ENCODE measurements at places on chromosomes 5 and 9. TPM values are rescaled to one million over a fixed set of nuclear protein-coding genes. Genes with fewer than 3 reads are reported as not detected.

Gene BTNL9
- 4.8 TPM for polyA plus RNA-seq

Gene BARHL1
- polyA plus RNA-seq = not detected

Gene GFI1B
- 0.02 TPM for polyA plus RNA-seq

Gene SHOC1
- polyA plus RNA-seq = 0.18 TPM

Gene ADAMTSL1
- 1.2 TPM for polyA plus RNA-seq

Gene CTSV
- 7.9 TPM for polyA plus RNA-seq

Gene SH3GL2
- 0.04 TPM for polyA plus RNA-seq

Gene CER1
- not detected for polyA plus RNA-seq

Gene MELK
- polyA plus RNA-seq = 3.8 TPM

Gene DCTN4
- 15.7 TPM for polyA plus RNA-seq

Gene SPAG8
- polyA plus RNA-seq = 0.52 TPM

Gene COL15A1
- polyA plus RNA-seq = 7.3 TPM

Gene TBC1D13
- 9.7 TPM for polyA plus RNA-seq

Gene PTGES
- polyA plus RNA-seq = 6.4 TPM

Gene CARD6
- polyA plus RNA-seq = 7.9 TPM

Gene CDHR2
- 0.08 TPM for polyA plus RNA-seq

Gene DOCK8
- polyA plus RNA-seq = 5.1 TPM

Gene GGTA1
- polyA plus RNA-seq = 26.5 TPM

Gene IL33
- polyA plus RNA-seq = 12.5 TPM

Gene FIBCD1
- polyA plus RNA-seq = 0.06 TPM

Gene GNG10
- polyA plus RNA-seq = 12.4 TPM

Gene IPPK
- polyA plus RNA-seq = 18.7 TPM

Gene GAS1
- 3.6 TPM for polyA plus RNA-seq

Gene CDH9
- polyA plus RNA-seq = not detected

Gene SLC12A7
- polyA plus RNA-seq = 4.7 TPM

Gene MCCC2
- polyA plus RNA-seq = 22.5 TPM

Gene NR5A1
- 0.02 TPM for polyA plus RNA-seq

Gene ZNF618
- polyA plus RNA-seq = 0.56 TPM

Gene PCDH1
- polyA plus RNA-seq = 42.6 TPM

Gene PCDHGA6
- polyA plus RNA-seq = 0.36 TPM

Gene ENG
- polyA plus RNA-seq = 11.1 TPM

Gene SGCD
- 0.84 TPM for polyA plus RNA-seq

Gene FOXD1
- polyA plus RNA-seq = 0.31 TPM

Gene CXXC5
- polyA plus RNA-seq = 27.8 TPM

Gene TTC23L
- polyA plus RNA-seq = not detected

Gene IL9
- polyA plus RNA-seq = not detected

Gene AUH
- 11.5 TPM for polyA plus RNA-seq

Gene FOXB2
- polyA plus RNA-seq = not detected

Gene KLHL3
- polyA plus RNA-seq = 0.95 TPM

Gene ARHGEF37
- polyA plus RNA-seq = 11.6 TPM

Gene GPR21
- polyA plus RNA-seq = 0.20 TPM

Gene BAAT
- 0.01 TPM for polyA plus RNA-seq

Gene GLRA1
- polyA plus RNA-seq = not detected

Gene PRUNE2
- polyA plus RNA-seq = 8.1 TPM

Gene ANKDD1B
- polyA plus RNA-seq = 0.15 TPM

Gene MZB1
- polyA plus RNA-seq = 0.67 TPM

Gene DND1
- polyA plus RNA-seq = 0.76 TPM

Gene PPP3R2
- polyA plus RNA-seq = not detected

Gene SNCB
- not detected for polyA plus RNA-seq

Gene IRX2
- polyA plus RNA-seq = 2.1 TPM

Gene PROB1
- polyA plus RNA-seq = 0.48 TPM

Measured in esophagus (tissue), 2 donors.